ENCODE measurements at places on chromosomes 4 and X.

DNA sequence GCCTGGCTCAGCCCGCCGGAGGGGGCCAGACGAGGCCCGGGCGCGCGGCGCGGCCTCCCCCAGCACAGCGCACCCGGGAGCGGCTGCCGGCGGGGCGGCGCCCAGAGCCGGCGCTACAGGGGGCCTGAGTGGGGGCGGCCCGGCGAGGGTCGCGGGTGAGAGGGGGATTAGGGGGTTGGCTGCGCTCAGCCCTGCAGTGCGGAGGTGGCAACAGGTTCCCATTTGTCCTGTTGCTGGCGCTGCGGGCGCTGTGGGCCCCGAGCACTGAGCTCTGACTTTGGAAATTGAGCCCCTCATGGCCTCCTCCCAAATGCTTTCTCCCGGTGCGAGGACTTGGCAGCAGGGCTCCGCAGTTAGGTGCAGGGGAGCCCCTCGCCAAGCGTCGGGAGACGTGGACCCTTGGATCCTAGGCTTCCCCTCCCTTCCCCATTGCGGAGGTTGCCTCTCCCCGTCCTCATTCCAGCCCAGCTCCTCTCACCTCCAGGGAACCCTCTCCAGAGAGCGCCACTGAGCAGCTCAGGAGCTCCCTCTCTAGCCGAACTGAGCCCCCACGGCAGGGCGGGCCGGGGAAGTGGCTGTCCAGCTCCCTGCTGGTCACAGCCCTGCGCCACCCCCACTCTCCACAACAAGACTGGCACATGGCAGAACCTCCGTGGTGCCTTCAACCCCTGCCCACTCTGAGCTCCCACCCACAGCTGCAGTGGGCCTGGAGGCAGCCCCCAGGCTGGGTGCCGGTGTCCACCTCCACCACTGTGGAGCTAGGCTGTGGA, 2.5 kb upstream of the DUSP9 start:
- no peak for DNase-seq

GRCh38 chr4:158861281-158861680, 92.5 kb downstream of the FNIP2 start:
- no peak for DNase-seq

DNA sequence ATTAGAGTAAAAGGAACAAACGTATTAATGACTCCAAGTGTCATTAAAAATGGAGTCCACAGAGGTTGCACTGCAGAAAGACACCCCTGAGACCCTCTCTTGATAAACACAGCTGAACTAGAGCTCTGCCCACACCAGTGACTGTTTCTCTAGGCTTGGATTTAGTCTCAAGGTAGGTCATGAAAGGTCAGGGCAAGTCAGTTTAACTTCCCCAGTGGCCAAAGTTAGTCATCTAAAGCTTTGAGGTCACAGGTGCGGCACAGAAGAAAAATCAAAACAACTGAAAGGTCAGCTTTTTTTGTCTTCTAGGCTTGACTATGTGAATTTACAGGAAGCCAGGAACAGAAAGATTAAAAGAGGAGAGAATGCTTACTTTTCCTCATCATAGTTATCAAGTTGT, 749.6 kb downstream of the RAB28 start:
- no peak for DNase-seq

DNA sequence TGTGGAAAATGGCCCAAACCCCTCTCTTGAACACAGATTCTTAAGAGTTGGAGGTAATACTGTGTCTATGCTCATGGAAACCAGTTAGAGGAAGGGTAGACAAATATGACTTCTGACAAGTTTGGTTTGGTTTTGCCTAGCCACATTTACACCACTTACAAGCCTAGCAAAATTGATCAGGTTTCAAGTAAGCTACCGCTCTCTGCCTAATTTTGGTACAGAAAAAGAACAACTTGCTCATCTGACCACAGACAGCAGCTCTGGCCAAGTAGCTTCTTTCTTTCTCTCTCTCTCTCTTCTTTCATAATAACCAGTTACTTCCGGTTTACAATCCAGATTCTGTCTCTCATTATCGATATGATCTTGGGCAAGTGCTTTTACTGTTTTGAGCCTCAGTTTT, 260.0 kb downstream of the GLUD2 start:
- DNase-seq = no peak

GRCh38 chrX:153352858-153353257, 18.9 kb downstream of the ZNF275 start:
- DNase-seq = no peak

DNA sequence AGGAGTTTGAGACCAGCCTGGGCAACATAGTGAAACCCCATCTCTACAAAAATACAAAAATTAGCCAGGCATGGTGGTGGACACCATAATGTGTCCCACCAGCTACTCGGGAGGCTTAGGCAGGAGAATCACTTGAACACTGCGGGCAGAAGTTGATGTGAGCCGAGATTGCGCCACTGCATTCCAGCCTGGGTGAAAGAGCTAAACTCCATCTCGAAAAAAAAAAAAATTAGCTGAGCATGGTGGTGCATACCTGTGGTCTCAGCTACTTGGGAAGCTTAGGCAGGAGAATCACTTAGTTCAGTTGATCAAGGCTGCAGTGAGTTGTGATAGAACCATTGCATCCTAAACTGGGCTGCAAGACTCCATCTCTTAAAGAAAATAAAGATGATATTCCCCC, 91.2 kb downstream of the PLS3 start:
- DNase-seq = no peak

DNA sequence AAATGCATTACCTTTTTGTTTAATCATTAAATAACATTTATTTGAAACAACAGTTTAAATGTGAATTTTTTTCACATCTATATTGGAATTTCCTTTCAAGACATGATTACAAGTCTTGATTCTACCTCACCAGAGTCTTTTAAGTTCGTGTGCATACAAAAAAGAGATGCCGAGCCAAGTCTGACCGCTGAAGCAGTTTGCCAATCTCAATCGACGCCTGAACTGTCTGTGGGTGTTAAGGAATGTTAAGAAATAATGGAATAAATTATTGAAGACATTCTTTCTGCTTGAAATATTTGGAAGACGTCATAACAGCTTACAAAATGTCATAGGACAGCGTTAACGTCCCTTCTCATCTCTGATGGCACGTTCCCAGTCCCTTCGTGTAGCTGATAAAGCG, 27.9 kb upstream of the TNIP3 start:
- DNase-seq = no peak

- DNase-seq = no peak
Observed at GRCh38 chrX:40085102-40085551, 12.6 kb downstream of the BCOR start.

GRCh38 chr4:121764702-121765367, at the start of gene SMIM43:
Gene SMIM43 (minus strand): TSS chr4:121765164. CDS start chr4:121765105, 59 bp downstream.
- no peak for DNase-seq

- DNase-seq = no peak
Observed at GRCh38 chrX:12903646-12904045, 2.8 kb upstream of the TLR8 start.

DNA sequence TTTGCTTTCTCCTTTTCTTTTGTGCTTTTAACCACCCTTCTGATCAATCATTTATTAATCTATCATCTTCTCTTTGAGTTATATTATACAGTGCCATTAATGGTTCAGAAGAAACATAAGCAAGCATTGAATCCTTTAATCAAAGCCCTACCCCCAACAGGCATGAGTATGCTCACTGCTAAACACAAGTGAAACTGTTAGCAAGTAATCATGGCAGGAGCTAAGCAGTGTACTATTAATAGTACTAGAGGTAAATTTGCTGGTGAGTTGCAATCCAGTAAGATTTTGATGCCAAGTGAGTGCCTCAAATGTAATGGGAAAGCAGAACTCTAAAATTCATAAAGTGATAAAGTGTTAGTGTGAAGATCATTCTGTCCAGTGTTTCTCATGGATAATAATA, 57.2 kb downstream of the FNIP2 start:
- no peak for DNase-seq

- no peak for DNase-seq
Observed at GRCh38 chrX:18647621-18648020, 24.3 kb downstream of the RS1 start.

- no peak for DNase-seq
Observed at GRCh38 chrX:114709406-114709805, 125.5 kb downstream of the HTR2C start.

GRCh38 chr4:36485885-36486284, 204.5 kb downstream of the DTHD1 start:
- DNase-seq = no peak

DNA sequence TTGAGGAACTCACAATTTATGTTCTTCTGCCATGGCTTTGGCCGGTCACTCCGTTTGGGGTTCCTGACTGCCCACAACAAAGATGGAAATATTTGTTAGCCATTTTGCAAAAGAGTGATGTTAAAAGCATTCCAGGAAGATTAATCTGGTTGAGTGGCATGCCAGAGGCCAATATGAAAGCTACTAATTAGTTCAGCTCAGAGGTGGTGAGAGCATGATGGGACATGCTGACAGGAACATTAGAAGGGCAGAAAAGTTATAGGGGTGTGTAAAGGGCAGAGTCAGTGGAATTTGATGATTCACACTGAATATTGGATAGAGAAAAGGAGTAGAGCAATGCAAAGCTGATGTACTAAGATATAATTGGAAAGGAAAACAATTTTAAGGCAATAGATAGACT, 94.4 kb downstream of the TLL1 start:
- DNase-seq = no peak
